ENCODE measurements at places on chromosomes 6 and 20. TPM values are rescaled to one million over a fixed set of nuclear protein-coding genes. Genes with fewer than 3 reads are reported as not detected.

GRCh38 chr6:41162687-41163418 is at the start of gene TREM2:
TREM2 (minus strand) TSS chr6:41163116; CDS start chr6:41163082, 34 bp downstream.
- DNase-seq = no peak

DNA sequence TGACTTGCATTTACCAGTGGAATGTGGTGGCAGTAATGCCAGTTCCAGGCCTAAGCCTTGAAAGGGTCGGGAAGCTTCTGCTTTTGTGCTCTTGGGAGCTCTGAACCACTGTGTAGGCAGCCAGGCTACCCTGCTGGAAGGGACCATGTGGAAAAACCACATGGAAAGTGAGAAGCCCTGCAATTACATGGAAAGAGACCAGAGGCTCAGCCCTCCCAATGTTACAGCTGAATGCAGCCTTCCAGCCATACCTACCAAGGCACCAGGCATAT is 14.9 kb upstream of the KCNB1 start:
- DNase-seq = no peak

DNA sequence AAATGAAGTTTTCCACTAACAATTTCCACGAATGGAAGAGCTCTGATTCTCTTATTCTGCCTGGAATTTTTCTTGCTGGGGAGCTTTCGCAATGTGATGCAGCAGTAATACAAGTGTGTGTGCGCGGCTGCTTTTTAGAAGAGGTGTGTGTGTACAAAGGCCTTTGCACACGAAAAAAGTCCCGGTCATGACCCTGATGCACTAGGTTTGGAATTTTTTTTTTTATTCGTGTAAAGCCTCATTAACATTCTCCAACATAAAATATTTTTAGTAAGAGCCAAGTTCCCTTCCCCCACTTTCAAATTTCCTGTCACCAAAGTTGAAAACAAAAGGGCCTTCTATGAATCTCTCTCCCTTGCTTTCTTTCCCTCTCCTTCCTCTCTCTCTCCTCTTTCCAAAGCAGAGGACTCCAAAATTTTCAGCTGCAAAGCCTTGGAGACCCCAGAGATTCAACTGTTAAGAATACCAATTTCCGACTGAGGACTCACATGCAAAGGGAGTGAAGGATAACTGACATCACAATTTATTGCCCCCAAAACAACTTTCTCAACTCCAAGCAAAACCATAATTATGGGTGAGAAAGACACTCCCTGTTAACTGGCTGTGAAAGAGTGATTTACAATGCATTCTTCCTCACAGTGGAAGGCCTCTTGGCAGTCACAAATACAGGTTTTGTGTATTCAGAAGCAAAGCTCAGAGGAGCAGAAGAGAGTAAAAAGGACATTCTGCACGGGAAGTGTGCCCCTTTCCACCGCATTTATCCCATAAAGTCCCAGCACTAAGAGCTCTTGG is 421.2 kb upstream of the JARID2 start:
- no peak for DNase-seq

- no peak for DNase-seq
Measured at GRCh38 chr20:19735446-19735845, 22.6 kb upstream of the RIN2 start.

DNA sequence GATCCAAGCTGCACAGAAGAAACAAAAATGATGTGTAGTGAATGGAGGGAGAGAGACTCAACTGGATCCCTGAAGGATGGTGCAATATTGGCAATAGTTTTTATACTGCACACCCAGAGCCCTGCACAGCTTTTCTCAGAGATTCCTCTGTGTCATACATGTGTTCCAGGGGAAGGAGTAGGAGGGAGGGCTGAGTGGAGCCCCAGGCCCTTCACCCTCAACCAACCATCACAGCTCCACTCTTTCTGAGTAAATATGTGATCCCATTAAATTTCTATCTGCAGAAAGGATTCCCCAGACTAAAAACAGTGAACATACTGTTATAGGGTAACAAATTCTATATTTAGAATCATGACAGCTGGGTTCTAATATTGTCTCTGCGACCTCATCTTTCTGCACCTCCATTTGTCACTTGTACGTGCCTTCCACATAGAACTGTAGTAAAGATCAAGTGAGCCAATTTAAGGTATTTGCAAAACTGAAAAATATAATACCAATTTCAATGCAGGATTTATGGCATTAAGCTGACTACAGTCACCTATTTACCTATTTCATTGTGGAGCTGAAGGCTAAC is 421.4 kb upstream of the NRSN1 start:
- DNase-seq = no peak

DNA sequence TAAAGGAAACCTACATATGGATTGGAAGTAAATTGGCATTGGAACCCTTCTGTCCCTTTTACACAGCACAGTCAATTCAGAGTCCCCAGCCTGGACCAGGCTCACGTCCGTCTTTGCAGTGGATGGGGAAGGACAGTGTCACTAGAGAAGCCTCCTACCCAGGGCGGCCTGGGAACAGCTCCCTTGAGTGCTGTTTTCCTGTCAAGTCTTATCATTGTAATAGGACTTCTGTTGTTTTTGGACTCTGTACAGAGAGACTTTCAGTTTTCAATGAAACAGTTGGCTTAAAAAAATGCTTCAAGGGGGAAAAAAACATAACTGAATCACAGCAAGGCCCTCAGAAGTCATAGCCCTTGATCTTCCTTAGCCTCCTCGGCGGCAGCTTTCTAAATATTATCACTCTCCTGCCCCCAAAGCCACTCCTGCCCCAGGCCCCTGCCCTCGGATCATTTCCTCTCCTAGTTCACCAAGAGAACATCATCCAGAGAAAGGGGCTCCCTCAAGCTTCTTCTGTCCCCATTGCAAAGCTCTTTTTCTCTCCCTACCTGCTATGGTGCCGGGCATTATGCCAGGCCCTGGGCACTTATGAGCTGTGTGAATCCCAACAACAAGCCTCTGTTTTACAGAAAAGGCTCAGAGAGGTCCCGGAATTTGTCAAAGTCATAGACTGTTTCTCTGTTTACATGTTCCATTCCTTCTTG is 37.8 kb upstream of the CNKSR3 start:
- no peak for DNase-seq

GRCh38 chr6:91633374-91634111 is 1046.7 kb upstream of the MAP3K7 start:
- no peak for DNase-seq

- no peak for DNase-seq
Measured at GRCh38 chr6:158047127-158047518, 65.5 kb downstream of the SYNJ2 start.

DNA sequence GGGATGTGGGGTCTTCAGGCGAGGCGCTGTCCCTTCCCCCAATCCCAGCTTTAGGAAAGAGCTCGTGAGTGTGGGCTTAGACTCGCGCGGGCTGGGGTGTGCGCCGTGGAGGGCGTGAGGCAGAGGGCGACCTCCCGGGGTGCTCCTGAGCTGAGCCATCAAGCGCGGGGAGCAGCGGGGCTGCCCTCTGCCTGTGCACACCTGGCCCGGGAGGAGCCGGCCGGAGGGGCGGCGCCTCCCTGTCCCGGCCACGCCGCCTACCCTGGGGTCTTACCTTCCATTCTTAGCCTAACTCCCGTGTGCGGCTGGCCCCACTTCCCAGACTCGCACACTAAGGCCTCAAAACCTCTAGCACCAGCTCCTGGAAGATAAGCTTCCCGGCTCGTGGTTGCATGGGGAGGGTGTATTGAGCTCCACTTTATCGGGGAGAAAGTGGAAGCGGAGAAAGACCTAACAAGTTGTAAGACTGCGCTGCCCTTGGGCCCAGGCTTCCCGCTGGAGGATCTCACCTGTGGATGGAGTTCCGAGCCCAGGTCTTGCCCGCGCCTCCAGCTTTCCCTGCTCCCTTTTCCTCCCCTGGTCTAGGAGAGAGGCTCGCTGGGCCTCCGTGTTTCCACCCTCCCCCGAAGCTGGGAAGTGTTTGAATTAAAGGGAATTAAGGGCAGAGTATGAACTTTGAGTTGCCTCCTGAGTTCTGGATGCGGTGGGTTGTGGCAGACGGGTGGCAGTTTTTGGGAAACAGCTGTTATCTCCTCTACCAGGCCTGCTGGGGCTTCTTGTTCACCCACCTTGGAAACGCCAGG is 1.2 kb downstream of the DNMT3B start:
- no peak for DNase-seq

DNA sequence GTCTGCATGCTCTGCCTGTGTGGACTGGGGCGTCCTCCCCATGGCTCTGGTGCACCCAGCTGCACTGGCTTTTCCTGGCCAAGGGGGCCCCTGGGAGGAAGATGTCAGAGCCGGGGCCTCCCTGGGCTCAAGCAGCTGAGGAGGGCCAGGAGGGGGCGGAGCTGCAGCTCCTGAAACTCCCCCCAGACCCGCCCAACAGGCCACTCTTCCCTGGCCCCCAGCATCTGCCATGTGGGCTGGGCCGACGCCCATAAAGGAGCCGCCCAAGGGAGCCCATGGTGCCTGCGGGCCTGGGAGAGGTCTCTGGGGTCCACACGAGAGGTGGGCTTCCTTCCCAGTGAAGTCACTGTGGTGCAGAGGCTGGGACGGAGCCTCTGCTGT is 4.0 kb downstream of the RBBP8NL start:
- no peak for DNase-seq

DNA sequence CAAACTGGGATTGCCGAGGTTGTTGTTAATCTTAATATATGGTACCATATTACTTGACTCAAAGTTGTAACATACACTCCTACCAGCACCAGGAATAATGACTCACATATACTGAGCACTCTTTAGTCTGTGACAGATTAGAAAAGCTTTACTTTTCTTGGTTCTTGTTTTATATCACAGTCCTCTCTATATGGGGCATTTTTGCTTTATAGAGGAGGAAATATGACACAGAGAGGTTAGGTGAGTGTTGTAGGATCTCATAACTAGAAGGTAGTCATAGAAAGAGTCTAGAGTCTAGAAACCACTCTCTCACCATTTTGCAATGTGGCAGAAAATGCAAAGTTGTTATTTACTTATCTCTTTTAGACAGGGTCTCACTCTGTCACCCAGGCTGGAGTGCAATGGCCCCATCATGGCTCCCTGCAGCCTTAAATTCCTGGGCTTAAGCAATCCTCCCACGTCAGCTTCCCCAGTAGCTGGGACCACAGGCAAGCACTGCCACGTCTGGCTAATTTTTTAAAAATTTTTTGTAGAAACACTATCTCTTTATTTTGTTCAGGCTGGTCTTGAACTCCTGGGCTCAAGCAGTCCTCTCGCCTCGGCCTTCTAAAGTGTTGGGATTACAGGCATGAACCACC is 13.4 kb downstream of the TRIM38 start:
- no peak for DNase-seq

DNA sequence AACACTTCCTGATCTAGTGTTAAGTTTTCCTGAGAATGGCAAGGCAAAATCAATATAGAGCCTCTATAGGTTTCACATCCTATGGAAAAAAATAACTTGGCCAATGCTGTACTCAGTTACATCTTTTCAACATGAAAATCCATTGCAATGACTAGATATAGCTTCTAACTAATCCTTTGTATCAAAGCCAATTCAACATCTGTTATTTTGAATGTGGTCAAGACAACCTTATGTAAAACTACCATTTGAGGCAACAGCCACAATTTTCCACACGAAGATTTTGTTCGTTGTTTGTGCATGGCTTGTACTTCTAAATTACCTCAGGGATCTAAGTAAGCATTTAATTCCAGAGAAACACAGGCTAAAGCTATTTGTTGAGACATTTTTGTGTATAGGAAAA is 637.8 kb upstream of the EYS start:
- DNase-seq = no peak

- no peak for DNase-seq
Measured at GRCh38 chr6:42694586-42694985, 27.8 kb downstream of the PRPH2 start.

BTBD3 gene
- polyA plus RNA-seq = 49.3 TPM

TSPO2 gene
- polyA plus RNA-seq = not detected

FRK gene
- polyA plus RNA-seq = 0.31 TPM

MAFB gene
- 0.14 TPM for polyA plus RNA-seq

OR2H2 gene
- polyA plus RNA-seq = not detected

CHD6 gene
- 18.3 TPM for polyA plus RNA-seq

PRRT1 gene
- polyA plus RNA-seq = 0.27 TPM

All from AG04450 (cell line).